ENCODE measurements at places on chromosomes 16 and 17.

DNA sequence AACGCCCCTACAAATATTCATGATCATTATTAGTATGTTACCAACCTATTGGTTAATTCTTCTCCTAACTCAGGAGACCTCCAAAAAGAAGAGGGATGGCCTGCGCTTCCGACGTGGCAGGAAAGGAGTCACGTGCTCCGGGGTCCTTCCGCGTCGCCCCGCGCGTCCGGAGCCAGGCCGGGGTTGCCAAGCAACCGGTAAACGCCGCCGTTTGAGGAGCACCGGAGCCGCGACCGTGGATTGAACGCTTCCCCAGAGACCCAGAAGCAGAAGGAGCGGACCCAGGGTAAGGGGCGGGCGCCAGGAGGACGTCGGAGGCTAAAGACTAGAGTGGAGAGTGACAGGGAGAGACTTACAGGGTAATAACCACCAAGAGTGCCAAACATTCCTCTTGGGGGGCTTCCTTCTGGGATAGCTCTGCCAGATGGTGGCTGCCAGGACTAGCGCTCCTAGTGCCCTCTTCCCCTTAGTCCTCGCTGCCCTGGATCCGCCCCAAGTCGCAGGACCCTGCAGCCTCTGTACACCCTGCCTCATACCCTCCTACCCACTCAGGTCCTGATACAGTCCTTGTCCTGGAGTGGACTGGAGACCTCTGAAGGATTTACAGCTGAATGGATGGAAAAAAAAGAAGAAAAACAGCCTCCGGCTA is at the start of gene DNAI2:
Gene DNAI2, plus strand, starts transcription at position 175 of the 649 bp plus-strand sequence. CDS start 7,584 bp downstream, outside the sequence.
- DNase-seq: peak; percentile 37

GRCh38 chr16:58366247-58367031 is 25.8 kb upstream of the GINS3 start:
- no peak for DNase-seq

DNA sequence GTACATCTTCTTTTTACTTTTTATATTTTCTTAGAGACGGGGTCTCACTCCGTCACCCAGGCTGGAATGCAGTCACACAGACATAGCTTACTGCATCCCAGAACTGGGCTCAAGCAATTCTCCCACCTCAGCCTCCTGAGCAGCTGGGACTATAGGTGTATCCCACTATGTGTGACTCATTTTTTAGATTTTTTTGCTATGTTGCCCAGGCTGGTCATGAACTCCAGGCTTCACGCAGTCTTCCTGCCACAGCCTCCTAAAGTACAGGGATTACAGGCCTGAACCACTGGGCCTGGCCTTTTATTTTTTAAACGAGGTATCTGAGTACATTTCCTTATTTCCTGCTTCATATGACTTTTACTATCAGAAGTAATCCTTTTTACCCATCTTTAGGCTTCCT is 48.0 kb downstream of the GLG1 start:
- DNase-seq: no peak

DNA sequence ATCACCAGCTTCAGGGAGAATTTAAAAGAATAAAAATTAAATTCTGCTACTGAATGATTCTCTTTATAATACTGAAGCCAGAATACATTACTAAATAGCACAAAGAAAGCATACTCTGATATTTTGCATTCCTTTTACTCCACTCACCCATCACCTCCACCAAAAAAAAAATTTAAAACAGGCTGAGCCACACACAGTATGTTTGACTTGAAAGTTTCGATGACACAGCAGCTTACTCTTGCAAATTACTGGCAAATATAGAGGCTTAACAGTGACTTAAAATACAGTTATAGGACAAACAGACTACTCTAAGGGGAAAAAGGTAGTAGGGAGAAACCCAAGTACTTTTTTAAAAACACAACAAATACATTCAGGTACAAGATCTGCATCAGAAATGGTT is 39.2 kb downstream of the GPATCH8 start:
- DNase-seq: no peak

DNA sequence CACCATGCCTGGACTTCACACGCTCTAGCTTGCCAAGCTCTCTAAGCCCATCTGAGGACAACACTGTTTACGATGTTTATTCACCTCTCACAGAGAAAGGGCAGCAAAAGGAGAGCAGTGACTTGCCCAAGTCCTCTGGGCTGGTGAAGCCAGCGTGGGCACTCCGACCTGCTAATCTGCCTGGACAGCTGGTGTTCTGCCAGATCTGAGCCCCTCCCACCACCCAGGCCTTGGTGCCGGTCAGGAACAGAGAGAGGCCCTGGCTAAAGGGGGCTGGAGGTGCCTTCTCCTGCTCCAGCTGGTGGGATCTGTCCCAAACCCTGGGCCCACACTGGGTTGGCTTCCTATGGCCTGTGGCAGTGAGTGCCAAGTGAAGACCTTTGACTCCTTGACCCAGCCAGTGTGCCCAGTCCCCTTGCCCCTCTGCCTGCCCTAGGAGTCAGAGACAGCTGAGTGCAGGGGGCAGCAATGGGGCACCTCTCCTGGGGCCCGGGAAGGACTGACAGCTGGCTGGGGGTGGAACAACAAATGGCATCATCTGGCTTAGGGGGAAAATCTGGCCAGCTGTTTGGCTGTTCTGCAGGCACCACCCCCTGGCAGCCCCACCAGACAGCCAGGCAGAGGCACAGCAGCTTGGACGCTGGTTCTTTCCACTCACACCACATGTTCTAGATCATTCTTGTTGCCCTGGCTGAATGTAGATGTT is 1.8 kb upstream of the SLC4A1 start:
- no peak for DNase-seq

DNA sequence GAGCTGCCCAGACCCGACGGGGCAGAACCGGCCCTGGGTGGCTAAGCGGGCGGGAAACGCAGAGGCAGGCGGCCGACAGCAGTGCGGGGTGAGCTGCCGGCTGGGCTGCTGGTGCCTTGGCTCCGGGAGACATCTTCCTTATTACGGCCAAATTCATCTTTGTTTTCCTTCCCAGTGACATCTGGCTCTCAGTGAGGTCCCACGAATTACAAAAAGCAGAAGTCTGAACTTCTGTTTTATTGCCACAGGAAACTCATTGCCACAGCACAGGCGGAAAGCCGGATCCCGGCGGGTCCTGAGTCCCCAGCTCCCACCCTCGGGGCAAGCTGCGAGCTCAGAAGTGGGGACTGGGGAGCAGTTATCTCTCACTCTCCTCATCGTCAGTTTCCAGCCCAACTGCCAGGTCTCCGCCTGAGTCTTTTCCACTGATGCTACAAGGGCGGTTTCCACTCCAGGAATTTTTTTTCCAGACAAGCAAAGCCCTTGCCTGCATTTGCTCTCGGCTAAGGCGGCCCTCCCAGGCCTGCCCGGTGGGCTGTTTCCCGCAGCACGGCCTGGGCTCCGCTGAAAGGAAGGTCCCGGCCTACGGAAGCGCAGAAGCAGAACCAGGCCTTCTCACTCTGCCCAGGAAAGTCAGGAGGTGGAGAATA is 40.3 kb downstream of the CBFA2T3 start:
- no peak for DNase-seq

DNA sequence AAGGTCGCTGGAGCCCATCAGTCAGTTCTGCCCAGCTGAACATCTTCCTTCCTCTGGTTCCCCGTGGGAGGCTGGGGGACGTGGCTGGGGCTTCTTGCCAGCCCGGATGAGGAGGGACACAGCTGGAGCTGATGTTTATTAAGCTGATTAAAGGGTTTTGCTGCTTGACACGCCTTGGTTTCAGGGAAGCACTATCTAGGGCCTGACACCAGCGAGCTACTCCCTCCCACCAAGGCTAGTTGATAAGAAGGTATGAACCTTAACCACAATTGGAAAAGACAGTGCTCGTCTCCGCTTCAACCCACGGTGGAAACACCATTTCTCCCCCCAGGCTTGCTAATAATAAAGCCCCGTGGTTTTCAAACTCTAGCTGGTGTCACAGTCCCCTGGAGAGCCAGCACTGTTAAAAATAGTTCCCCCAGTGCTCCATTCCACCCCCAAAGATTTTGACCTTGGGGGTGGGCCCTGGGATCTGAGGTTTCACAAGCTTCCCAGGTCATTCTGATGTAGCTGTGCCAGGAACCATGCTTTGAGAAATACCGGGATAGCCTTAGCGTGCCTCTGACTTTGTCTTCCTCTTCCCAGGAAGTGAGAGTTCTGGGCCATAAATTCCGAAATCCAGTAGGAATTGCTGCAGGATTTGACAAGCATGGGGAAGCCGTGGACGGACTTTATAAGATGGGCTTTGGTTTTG is 5.5 kb downstream of the DHODH start:
- no peak for DNase-seq

- DNase-seq: no peak
Observed at GRCh38 chr17:51765282-51766135, 393.0 kb downstream of the CA10 start.

GRCh38 chr16:476039-476438 is 50.6 kb downstream of the RAB11FIP3 start:
- DNase-seq: no peak

- DNase-seq: no peak
Observed at GRCh38 chr16:85225257-85225656, 113.0 kb upstream of the CIBAR2 start.

GRCh38 chr16:29927070-29927905 is 1.3 kb upstream of the KCTD13 start:
- DNase-seq: no peak

- DNase-seq: no peak
Observed at GRCh38 chr17:77867308-77867781, 91.2 kb upstream of the TNRC6C start.

DNA sequence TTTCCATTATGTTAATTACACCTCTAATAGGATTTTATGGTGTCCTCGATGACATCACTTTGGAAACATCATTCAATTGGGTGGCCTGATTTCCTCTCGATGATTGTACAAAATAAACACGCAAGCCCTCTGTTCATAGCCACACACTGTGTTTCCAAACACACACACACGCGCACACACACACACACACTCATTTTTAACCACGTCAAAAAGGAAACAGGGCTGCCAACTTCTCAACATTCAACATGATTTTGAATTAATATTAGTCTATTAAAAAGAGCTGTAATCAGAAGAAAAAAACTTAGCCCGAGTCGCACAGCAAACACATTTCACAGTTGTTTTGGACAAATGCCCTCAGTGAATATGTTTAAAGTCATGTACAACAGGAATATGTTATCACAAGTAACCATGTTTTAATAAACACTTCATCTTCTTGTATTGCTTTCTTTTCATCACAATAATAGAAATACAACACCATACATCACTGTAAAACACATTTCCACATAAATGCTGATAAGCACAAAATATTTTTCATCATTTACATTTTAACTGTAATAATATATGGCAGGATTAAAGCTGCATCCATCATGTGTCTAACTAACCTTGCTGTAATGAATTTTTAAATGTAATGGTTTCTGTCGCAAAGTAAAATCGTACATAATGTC is 219.1 kb upstream of the IRX3 start:
- no peak for DNase-seq

GRCh38 chr17:72775919-72776318 is 316.6 kb downstream of the SLC39A11 start:
- DNase-seq: no peak

- DNase-seq: peak; percentile 51
Observed at GRCh38 chr17:8192070-8192815, 2.3 kb upstream of the BORCS6 start.

DNA sequence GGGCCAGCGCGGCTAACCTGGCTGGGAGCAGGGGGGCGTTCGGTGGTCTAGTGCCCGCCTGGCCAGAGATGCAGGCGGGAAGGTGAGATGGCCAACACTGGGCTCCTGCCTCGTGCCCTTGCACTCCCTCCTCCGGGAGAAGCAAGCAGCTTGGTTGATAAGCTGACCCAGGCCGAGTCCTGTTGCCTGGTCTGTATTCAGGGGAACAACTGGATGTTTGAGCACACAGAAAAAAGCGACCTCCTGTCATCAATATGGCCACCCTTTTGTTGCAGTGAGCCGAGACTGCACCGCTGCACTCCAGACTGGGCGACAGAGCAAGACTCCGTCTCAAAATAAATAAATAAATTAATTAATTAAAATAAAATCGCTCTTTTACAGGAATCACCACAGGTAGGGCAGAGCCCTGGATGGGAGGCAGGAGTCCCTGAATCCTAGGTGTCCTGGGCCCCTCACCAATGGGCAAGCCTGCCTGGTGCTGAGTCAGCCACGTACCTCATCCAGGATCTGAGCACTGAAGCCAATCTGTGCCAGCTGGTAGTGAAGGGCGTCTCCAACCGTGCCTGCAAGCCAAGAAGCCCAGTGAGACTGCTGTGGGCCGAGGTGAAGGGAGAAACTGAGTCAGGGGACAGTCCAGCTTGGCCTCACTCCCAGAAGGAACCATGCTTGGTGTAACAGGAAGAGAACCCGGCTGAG is 31.8 kb downstream of the HASPIN start:
- no peak for DNase-seq

GRCh38 chr17:44556832-44557606 is at the start of gene FZD2:
Gene FZD2, plus strand, starts transcription at chr17:44557484. Its CDS starts 205 bp downstream, at chr17:44557689.
- DNase-seq: peak; percentile 42

DNA sequence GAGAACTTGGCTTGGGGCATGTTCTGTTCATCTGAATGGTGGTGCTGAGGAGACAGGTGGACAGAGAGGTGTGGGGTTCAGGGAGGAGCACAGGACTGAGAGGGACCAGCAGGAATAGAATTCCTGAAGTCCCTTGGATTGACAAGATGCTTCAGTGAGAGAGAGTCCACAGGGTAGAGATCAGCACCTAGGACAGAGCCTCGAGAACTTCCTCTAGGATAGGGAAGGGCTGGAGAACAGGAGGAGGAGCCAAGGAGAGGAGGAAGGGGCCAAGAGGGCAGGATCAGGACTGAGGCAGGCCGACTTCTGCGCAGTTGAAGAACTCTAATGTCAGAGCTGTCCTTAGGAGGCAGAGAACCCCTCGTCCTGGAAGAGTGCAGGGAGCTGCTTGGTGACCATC is 138.4 kb downstream of the PRKCB start:
- DNase-seq: no peak

- no peak for DNase-seq
Observed at GRCh38 chr16:22924492-22924891, 110.5 kb downstream of the HS3ST2 start.

DNA sequence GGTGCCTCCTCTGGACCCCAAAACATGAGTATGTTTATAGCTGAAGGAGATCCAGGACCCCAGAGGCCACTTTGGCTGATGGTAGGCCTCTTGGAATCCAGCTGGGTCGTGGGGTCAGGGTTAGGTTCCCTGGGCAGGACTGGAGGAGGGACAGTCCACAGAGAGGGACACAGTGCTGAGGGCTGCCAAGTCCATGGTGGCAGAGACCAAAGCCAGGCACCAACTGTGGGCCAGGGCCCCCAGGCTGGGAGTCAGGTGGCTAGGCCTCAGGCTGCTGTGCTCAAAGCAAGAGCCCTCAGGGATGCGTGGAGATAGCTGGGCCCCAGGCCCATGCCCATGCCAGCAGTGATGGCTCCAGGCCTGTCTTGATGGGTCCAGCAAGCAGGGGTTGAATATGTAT is 44.1 kb downstream of the RAB11FIP4 start:
- no peak for DNase-seq

Data from activated naive CD4-positive, alpha-beta T cell treated with Interleukin-2 at 50 U/mL for 16 hours (primary cell).